ENCODE measurements at places on chromosomes 6 and 20. TPM values are rescaled to one million over a fixed set of nuclear protein-coding genes. Genes with fewer than 3 reads are reported as not detected.

Gene CD83
- 3.0 TPM for total RNA-seq

Gene TMEM244
- total RNA-seq = not detected

DNA sequence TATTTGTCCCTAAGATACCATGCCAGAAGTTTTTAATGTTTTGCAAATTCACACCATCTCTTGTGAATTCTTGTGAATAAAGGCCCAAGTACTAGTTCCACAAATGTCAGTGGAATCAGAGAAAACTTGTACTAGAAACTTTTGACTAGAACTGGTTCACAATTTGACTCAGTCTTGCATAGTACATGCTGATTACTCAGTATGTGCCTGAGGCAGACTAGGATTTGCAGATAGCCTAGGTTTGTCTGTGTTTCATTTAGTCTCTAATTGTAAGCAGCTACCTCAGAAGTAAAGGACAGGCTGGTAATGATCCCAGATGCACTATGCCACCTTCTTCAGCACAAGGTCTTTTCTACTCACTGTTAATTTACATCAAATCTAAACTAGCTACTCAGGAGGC, 34.2 kb upstream of the GSTA4 start:
- H3K4me3 ChIP-seq = no peak overlapping the region
- DNase-seq = no peak
- H3K27me3 ChIP-seq = no peaks in the 10 kb centered on the region
- H3K36me3 ChIP-seq = peaks cover 6% of the 10 kb centered on the region
- H3K4me1 ChIP-seq = no peaks in the 10 kb centered on the region

DNA sequence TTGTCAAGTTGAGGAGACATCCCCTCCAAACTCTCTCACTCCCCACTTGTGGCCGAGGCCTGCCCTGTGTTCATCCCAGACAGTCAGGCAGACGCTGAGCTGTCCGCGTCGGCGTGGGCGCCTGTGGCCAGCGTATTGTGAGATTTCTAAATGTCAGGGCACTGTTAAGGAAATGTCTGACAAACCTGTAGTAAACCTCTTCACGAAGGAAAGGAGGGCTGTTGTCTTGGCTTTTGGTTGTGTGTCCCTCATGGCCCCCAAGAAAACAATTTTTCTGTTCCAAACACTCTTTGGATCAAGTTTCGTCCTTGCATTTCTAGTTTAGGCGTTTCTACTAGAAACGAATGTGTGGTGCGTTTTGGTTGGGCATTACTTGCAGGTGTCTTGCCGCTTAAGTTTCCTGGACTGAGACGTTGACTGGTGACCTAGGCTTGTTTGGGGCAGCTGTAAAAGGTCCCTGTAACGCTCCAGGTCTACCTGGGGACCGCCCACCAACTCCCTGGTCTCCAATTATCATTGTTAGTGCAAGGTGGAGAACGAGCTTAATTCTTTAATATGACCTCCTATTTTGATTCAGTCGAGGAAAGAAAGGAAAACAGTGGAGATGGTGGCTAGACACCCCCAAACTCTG, 8.7 kb upstream of the POU3F2 start:
- H3K4me3 ChIP-seq = no peak overlapping the region
- H3K4me1 ChIP-seq = peaks cover 9% of the 10 kb centered on the region
- no peak for DNase-seq
- peaks cover 40% of the 10 kb centered on the region for H3K27me3 ChIP-seq

All from thyroid gland (tissue), 4 donors.